ENCODE measurements at places on chromosomes 4 and X. TPM values are rescaled to one million over a fixed set of nuclear protein-coding genes. Genes with fewer than 3 reads are reported as not detected.

Gene MAGEB6
- not detected for total RNA-seq

Gene F8A2
- total RNA-seq: not detected

Gene ZMYM3
- total RNA-seq: 14.6 TPM

Gene RNF128
- 4.2 TPM for total RNA-seq

Gene PPP4R3C
- total RNA-seq: not detected

Gene F8A3
- 1.7 TPM for total RNA-seq

Gene F11
- total RNA-seq: not detected

Gene TACC3
- 14.1 TPM for total RNA-seq

Gene SMS
- 49.7 TPM for total RNA-seq

Gene FDCSP
- not detected for total RNA-seq

Gene PCDH10
- 0.49 TPM for total RNA-seq

Gene MTTP
- 0.30 TPM for total RNA-seq

Gene SPRY1
- 82.4 TPM for total RNA-seq

Gene FHIP1A
- total RNA-seq: 30.6 TPM

Data from skin of body (tissue), 3 donors.